ENCODE measurements at places on chromosomes 5 and 9.

GRCh38 chr5:179823937-179824744 lies 3.4 kb downstream of the SQSTM1 start:
- DNase-seq = no peak

- DNase-seq = no peak
Observed at GRCh38 chr9:91336786-91337185, 24.9 kb downstream of the AUH start.

DNA sequence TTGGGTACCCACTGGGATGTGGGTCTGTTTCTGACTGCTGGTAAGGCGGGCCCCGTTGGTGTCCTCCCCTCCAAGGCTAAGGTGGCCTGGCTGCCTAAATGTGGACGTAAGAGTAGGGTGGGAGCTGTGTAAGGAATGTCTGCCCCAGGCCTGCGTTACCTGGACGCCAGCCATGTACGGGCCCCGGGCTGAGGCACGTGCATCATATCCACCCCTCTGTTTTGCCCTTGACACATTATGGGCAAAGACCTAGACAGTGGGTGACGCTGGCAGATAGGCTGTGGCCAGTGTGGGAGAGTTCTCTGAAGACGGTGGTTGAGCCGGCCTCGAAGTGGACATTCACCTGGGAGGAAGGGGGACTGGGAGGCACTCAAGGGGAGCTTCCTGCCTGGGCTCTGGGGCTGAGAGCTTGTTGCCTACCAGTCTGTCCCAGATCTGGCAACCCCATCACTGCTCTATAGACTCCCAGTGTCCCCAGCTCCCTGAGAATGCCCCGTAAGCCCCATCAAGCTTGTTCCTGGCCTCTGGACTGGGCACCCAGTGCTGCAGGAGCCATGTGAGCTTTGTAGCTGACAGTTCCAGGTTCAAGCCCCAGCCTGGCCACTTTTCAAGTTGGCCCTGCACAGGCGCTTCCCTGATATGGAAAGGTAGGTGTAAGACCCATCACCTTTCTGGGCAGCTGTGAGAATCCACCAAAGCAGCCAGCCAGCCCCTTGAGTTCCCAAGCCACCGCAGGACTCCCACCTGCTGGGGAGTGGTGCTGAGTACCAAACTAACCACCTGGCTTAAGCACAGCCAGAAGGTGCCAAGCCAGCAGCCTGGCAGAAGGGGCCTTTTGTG lies 3.2 kb upstream of the PRR7 start:
- no peak for DNase-seq

- no peak for DNase-seq
Observed at GRCh38 chr5:154086641-154087040, 47.9 kb downstream of the MFAP3 start.

DNA sequence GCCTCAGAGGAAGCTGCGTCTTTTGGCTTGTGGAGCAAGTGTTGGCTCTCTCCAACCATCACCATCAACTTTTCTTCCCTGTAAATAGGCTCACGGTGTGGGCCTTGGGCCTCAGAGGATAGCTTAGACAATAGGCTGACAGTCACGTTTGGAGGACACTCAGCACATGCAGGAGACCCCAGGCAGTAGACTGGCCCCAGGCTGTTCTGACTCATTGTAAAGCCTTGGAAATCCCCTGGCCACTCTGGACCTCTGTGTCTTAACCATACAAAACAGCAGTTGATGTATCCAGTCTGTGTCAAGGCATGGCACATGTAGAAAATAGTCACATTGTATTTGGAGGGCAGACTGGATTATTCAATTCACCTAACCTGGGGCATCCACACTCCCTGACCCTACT lies 18.6 kb downstream of the CD74 start:
- no peak for DNase-seq

GRCh38 chr5:15834596-15835245 lies 334.7 kb downstream of the FBXL7 start:
- DNase-seq = no peak

- no peak for DNase-seq
Observed at GRCh38 chr5:41539454-41539853, 29.1 kb upstream of the PLCXD3 start.

DNA sequence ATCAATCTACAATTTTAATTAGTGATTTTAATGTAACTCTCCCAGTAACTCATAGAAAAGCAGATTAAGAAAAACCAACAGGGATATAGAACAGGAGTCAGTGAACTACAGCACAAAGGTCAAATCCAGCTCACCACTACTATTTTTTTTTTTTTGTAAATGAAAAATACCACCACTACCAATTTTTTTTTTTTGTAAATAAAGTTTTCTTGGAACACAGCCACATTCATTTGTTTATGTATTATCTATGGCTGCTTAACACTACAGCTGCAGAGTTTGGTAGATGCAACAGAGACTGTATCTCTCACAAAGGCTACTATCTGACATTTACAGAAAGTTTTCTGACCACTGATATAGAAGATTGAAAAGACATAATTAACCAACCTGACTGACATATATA lies 11.7 kb downstream of the ZNF510 start:
- no peak for DNase-seq

GRCh38 chr9:19675492-19675891 lies 113.3 kb downstream of the SLC24A2 start:
- DNase-seq = no peak

DNA sequence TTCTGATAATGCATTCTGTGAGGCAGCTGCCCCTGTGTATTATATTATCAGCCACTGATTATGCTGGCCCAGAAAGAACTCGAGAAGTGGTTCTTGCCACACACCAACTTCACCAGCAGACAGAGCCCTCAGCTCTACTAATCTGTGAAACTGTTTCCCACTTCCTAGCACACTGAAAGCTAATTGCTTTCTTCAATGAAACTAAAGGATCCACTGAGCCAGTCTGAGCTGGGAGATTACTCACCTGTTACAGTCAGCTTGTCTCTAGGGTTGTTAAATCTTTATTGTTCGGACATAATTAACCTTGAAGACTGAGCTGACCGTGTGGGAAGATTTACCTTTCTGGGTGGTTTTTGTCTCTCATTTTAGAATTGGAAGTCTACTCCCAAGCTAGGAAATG lies 263.2 kb downstream of the KCTD16 start:
- no peak for DNase-seq

DNA sequence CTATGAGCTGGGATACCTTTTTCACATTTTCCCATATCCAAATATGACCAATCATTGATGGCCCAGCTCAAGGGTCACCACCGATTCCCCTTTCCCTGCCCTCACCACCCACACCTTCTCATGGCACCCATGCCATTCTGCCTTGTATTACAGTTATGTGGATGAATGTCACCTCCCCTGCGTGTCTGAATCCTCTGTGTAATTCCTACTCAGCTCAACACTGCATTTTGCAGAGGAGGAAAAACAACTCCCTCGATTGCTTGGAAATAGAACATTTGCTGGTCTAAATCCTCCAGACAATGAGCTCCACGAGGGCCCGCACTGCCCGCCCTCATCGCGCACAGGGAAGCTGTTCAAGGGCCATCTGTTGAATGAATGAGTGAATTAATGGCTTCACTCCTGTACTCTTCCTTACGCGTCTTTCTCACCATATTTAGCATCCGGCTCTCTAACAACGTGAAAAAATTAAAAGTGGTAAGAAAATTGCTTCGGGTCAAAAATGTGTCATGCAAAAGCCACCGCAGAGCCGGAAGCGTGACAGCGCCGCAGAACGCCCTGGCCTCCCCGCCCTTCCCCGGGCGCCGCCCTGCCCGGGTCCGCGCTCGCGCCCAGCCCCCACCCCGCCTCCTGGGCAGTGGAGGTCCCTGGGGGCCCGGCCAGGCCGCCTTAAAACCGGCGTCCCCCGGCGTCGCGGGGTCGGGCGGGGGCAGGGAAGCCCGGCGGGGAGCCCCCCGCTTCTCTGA lies 704 bp downstream of the SUSD1 start:
- DNase-seq = no peak

- no peak for DNase-seq
Observed at GRCh38 chr5:31720004-31720403, 81.1 kb downstream of the PDZD2 start.

GRCh38 chr5:137622850-137623249 lies 113.0 kb downstream of the KLHL3 start:
- peak; percentile 58 for DNase-seq

DNA sequence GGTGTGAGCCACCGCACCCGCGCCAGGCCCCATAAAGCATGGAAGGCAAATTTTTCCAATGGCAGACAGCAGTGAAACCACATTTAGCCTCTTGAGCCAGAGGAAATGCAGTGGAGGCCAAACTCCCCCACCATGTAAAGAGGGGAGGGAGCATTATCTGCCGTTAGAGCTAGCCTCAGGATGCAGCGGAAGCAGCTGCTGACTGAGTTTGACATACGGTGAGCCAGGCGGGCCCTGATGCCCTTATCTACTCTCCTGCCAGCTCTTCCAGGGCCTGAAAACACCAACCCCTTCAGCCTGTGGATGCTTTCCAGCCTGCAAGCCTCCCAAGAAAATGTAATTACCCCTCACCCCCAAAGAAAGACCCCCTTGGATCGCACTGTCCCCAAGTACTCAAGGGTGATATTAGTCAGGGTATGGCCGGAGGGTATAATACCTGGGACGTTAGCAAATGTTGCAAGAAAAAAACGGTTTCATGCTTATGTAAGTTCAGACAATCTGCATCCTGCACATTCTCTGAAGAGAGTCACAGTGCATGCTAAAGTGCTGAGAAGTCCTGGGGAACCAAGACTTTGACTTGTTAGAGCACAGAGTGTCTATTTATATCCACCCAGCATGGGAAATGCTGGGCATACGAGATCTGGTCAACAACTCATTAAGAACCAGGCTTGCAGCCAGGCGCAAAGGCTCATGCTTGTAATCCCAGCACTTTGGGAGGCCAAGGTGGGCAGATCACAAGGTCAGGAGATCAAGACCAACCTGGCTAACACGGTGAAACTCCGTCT lies 11.3 kb upstream of the GGTA1 start:
- no peak for DNase-seq

DNA sequence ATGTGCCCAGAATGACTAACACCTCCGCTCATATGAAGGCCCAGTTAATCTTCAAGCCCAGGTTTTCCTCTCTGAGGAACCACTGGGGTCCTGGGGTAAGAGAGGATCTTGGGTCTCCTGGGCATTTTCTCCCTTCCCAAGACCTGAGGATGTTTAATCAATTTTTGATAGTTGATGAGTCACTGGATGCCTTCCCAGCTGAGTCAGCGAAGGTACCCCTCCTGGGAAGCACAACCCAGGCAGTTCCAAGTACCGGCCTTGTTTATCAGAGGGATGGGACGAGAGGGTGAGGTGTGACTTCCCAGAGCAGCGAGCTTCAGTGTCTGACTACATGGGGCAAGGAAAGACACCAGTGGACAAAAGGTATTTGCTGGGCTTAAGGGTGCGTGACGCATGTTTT lies 119.6 kb upstream of the IL12B start:
- DNase-seq = no peak

GRCh38 chr5:56816546-56817081 lies 1.3 kb downstream of the MAP3K1 start:
- DNase-seq = no peak

DNA sequence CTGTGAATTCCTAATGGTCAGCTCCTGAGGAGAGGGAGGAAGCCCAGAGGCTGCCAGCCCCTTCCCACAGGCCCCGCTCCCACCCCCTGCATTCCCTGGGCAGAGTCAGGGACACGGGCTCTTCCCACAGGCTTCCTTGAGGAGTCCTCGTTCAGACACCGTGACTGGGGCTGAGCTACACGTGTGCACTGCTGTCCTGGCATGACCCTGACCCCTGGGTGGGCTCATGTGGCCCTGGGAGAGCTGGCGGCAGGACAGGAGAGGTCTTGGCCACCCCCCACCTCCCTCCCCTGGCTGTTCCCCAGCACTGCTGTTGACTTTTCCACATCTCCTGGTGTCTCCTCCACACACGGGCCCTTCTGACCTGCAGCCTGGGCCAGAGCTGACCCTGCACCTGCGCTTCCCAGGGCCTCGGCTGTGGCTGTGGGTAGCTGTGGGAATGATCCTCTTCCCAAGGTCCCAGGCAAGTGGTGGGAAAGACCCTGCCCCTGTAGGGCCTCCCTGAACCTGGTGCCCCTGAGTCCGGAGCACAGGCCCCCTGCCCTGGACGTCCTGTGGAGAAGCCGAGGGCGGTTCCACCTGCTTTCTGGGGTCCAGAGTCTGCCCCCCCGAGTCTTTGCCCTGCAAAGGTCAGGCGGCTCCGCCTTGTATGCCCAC lies 56.5 kb upstream of the NKD2 start:
- DNase-seq = no peak

- DNase-seq = no peak
Observed at GRCh38 chr9:124880501-124880900, 18.6 kb downstream of the ARPC5L start.

DNA sequence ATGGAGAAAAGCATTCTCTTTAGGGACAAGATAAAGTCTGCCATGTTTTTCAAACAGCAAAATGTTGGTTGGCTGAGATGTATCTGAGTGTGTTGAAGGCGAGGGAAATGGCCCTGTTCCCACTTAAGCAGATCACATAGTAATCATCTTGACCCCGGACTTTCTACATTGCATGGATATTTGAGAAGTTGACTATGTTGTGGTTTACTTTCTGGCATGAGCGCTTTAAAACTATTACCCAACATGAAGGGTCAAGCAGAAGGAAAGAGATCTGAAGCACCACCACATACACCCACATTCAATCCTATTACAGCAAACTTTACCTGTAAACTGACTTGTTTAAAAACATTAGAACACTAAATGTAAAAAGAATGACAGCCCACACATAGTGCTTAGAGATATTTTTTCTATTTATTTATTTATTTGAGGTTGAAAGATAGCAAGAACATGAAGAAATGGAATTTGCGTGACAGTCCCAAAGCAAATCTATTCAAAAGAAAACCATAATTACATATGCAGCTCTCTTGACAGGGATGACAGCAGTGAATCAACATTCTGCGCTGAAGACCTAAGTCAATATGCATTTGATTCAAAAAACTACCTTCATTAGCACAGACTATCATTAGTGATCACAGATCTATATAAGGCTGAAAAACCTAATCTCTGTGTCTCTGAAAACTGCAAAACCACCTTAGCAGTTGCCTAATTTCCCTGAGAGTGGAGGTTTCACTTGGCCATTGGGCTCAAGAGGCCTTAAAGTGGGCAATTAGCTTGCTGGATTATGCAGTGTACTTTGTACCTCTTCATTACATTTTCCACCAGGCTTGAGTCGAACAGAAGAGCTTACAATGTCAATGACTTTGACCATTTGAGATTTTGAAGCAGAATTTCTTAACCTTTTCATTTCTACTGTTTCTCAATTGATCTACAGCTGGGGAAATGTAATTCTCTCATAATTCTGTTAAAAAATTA lies 195.0 kb downstream of the PDE4D start:
- no peak for DNase-seq

- DNase-seq = peak; percentile 44
Observed at GRCh38 chr9:133759146-133759900, 21.2 kb upstream of the SARDH start.

- DNase-seq = no peak
Observed at GRCh38 chr5:153222936-153223335, 267.5 kb upstream of the GRIA1 start.

DNA sequence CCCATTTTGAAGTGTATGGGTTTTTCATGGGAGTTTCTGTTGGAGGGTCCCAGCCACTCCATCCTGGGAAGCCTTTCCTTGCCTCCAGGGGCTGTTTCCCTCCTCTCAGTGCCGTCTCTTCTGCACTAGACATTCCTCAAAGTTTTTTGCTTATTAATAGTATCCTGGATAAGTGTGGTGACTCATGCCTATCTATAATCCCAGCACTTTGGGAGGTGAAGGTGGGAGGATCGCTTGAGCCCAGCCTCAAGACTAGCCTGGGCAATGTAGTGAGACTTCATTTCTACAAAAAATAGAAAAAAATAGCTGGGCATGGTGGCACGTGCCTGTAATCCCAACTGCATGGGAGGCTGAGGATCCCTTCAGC lies 43.1 kb downstream of the RALGPS1 start:
- no peak for DNase-seq

GRCh38 chr5:50763351-50763750 lies 96.9 kb downstream of the PARP8 start:
- no peak for DNase-seq
